ENCODE measurements at places on chromosomes 13 and 19.
A peak's percentile ranks its signal among the peaks of the same experiment; 100 is the strongest.

DNA sequence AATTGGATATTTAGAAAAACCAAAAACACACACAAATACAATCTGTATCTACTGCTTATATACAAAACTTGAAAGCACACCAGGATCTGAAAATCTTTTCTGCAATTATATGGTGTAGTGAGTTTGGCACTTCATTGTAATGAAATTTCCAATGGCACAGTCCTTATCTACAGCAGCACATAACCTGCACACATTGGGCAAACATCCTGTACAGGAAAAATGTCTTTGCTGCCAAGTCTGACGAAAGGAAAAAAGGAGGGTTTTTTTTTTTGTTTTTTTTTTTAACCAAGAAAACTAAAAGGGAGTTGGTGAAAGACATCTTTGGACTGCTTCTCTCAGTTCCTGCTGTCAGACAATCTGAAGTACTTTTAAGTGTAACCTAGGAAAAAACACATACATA lies 107.8 kb downstream of the FOXO1 start:
- no peak for DNase-seq

GRCh38 chr13:31476266-31476665 lies 263.1 kb upstream of the RXFP2 start:
- no peak for DNase-seq

GRCh38 chr13:34308725-34309124 lies 490.8 kb downstream of the RFC3 start:
- no peak for DNase-seq

DNA sequence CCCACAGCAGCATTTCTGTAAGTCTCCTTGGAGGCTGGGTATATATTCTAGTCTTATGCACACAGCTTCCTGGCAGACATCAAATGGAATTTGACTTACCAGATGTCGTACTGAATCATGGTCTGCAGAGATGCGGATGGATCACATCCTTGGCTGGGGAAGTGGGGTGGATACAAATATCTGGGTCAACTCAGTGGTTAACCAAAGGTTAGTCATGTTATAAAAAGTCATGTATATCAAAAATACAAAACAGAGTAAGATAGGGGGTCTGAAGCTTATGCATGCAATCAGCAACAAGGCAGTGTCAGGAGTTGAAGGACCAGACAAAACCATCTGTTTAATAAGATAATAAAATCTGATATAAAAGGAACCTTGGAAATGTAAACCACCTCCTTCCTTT lies 61.9 kb downstream of the WASF3 start:
- no peak for DNase-seq

DNA sequence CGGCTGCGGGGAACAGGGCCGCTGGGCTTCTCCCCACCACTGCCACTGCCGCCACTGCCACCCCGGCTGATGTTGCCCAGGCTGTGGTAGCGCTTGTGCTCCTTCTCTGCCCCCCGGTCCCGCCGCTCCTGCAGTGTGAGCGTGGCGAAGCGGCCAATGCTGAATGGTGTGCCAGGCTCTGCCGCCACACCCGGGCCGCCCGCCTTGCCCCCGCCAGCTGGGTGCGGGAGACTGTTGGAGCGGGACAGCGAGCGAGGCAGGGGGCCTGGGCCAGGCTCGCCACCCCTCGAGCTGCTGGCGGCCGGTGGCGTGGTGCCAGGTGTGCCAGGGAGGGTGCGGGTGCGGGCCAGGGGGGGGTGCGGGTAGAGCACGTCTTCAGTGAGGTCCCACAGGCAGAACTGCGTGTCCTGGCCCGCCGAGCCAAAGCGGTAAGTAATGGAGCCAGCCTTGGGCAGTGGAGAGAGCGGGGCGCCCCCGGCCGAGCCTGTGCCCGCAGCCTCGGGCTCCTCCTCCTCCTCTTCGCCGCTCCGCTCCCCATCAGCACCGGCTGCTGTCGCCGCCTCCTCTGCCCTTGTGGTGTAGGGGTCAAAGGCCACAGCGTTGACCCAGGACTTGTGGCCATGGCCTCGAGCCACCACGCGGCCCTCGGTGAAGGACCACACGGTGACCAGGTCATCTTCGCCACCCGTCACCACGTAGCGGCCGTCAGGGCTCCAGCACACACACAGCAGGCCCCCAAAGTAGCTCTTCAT lies 3.7 kb upstream of the DMPK start:
- DNase-seq, result no peak

DNA sequence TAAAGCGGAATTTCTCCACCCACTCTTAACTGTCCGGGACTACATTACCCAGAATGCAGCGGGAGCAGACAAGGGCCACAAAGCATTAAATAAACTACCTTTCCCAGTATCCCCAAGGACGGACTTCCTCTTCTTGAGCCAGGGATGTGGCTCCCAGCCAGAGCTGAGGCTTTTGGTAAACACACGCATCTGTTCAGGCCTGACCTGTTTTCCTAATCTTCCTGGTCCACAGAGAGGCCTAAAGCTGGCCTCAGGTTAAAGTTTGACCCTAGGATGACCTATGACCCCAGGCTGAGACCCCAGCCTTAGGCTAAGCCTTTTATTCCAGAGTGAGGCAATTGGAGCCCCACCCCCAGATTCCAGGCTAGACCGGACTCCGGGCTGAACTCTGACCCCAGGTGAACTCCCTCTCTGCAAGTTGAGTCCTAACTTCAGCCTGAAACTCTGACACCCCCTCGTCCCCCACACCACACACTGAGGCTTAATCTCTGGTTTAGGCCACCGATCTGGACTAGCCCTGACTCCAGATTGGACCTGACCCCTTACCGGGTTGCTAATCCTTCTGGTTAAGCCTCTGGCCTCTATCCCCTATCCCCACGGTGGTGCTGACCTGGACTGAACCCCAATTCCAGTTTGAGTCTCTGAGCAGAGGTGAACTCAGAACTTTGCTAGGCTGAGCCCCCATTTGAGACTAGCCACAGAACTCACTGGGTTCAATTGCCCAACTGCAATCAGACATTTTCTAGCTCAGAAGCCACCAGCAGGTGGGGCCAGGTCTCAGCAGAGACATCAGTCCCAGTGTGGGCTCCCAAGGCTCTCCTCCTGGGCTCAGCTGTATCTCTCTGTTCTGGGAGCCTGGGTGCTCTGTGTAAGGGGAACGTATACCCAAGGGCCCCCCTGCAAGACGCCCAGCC lies 750 bp upstream of the GPR108 start:
- DNase-seq, result peak; percentile 96

DNA sequence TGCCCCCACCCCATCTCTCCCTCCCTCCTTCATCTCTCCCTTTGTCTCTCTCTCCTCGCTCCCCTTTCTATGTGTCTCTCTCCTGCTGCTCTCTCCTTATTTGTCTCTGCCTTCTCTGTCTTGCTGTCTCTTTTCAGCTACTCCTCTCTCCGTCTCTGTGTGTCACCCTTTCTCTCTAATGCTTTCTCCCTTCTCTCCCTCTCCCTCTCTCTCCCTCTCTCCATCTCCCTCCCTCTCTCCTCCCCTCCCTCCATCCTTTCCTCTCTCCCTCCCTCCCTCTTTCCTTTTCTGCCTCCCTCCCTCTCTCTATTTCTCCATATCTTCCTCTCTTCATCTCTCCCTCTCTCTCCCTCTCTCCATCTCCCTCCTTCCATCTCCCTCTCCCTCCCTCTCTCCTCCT lies 682 bp downstream of the ATP4A start:
- DNase-seq, result no peak

All from lower lobe of right lung (tissue), 2 donors.